ENCODE measurements at places on chromosomes 2 and 18.

- no peak for DNase-seq
These were observed 5.9 kb upstream of the XRCC5 start for GRCh38 chr2:216103213-216103612.

GRCh38 chr2:176175709-176176607 is 12.5 kb upstream of the HOXD1 start:
- no peak for DNase-seq

- no peak for DNase-seq
These were observed 17.9 kb downstream of the PLEKHA3 start for GRCh38 chr2:178498137-178498536.

- DNase-seq: no peak
These were observed 169.6 kb downstream of the ZEB2 start for GRCh38 chr2:144350151-144350802.

GRCh38 chr2:212723226-212723625 is 184.6 kb upstream of the ERBB4 start:
- DNase-seq: no peak

DNA sequence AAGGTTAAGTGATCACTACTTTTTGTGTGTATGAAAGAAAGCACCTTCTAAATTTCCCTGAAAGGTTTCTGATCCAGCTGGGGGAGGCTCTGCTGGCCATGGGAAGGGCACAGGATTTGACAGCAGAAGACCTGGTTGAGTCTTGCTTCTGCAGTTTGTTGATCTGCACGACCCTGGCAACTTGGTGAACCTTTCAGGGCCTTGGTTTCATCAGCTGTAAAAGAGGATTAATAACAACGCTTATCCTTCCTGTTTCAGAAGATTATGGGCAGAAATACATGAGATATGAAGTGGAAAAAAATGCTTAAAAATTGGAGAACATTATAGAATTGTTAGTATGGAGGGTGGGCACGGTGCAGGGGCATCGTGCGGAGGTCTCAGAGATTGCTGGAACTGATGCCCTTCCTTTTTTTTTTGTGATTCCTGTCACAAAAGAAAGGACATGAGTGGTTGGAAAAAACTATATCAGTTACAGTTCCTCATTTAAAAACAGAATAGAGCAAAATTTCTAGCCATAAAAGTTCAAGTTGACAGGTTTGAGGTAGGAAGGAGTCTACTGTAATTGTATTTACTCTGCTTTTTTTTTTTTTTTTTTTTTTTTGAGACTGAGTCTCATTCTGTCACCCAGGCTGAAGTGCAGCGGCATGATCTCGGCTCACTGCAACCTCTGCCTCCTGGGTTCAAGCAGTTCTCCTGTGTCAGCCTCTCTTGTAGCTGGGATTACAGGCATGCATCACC is 47.4 kb downstream of the MFSD6 start:
- DNase-seq: no peak

- DNase-seq: no peak
These were observed 79.5 kb upstream of the OTOF start for GRCh38 chr2:26557244-26557925.

- no peak for DNase-seq
These were observed 592.0 kb downstream of the LRRTM4 start for GRCh38 chr2:76930056-76930744.

- no peak for DNase-seq
These were observed 9.4 kb upstream of the TACR1 start for GRCh38 chr2:75208738-75209137.

DNA sequence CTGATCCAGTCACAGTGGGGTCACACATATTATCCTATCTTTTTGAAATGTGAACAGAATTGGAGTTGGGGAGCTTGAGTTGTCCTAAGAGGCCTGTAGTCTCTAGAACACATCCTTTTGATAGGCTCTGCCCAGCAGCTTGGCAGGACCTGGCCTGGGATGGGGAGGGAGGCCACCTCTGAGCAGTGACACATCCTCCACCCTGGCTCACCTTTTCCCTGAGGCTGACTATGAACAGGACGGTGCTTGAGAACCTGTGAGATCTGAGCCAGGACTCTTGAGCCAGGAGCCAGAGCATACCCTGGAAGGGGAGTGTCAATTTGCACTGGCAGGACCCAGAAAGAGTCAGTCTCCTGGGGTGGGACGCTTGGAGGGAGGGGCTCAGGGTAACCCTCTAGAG is 17.7 kb upstream of the ATP6V1B1 start:
- no peak for DNase-seq

DNA sequence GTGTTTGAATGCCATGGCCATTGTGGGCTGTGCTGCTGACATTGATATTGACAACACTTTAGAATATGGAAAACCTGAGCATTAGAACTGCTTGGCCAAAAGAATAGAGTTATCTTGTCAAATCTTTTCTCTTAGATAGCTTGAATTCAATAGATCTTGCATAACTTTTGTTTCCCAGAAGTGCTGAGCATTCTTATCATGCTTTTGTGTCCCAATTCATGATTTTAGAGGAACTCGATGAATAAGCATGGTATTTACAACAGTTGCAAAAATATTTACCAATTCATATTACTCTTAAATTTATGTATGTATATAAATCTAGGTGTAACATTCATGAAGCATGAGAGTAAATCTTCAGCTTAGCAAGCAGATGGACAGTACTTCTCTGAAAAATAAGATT is 508.0 kb downstream of the BCL11A start:
- no peak for DNase-seq

DNA sequence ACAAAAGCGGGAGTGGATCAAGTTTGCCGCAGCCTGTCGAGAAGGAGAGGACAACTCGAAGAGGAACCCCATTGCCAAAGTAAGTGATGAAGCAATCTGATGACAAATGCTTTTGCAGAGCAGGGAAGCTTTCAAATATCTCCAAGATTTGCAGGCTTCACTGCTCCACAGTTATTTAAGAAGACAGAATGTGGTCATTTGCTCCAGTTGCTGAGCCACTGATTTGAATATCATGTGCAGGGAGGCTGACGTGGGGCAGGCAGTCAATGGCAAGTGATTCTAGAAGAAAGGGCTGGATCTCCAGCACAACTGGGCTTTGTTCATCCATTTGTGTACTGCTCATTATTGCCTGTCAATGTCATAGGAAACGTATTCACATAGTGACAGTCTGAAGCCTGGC is 10.2 kb downstream of the DSG4 start:
- DNase-seq: no peak

- DNase-seq: no peak
These were observed 623.2 kb upstream of the ID2 start for GRCh38 chr2:8058652-8059051.

GRCh38 chr18:44636241-44636640 is 44.4 kb upstream of the SETBP1 start:
- no peak for DNase-seq

- no peak for DNase-seq
These were observed 40.8 kb downstream of the PID1 start for GRCh38 chr2:229230256-229230655.

- no peak for DNase-seq
These were observed 33.1 kb downstream of the EMILIN2 start for GRCh38 chr18:2879889-2880288.

GRCh38 chr2:238943338-238944067 is 95.6 kb downstream of the TWIST2 start:
- no peak for DNase-seq

GRCh38 chr18:45806226-45806625 is 19.2 kb upstream of the SIGLEC15 start:
- no peak for DNase-seq

- no peak for DNase-seq
These were observed 3.7 kb upstream of the FEV start for GRCh38 chr2:218988650-218989049.

DNA sequence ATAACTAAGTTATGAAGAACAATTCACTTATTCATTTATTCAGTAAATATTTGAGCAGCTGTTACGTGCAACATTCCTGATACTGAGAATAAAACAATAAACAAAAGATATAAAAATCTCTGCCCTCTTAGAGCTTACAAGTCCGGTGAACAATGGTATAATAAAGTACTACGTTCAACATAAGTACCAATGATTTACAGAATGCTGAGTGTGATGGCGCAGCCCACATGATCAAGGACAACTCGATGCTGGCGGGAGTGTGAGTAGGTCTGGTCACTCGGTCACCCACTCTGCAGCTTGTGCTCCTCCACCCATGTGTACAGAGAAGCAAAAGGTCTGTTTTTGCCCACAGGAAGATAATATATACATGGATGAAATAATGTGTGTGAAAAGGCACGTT is 254.3 kb downstream of the BCL11A start:
- DNase-seq: no peak

GRCh38 chr2:60899230-60899891 is 18.0 kb downstream of the REL start:
- DNase-seq: no peak

DNA sequence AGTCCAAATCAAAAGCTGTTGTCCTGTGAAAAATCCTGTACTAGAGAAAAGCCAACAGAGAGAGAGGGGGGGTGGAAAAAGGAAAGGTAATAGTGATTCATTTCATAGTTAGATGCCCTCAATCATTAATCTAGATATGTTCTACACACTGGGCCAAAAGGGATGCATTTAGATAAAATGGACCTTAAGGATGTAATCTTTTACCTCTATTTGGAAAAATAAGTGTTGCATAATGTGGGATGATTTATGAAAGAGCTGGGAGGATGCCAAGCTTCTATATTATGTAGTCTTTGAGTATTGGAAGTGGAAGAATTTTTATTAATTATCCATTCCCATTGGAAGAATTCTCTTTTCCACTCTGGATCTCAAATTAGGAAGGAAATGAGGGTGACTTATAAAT is 480.5 kb upstream of the ZEB2 start:
- DNase-seq: no peak

- DNase-seq: no peak
These were observed 82.0 kb downstream of the TMEM17 start for GRCh38 chr2:62423883-62424458.

GRCh38 chr2:168632709-168633121 is 169.7 kb upstream of the NOSTRIN start:
- no peak for DNase-seq

GRCh38 chr2:222582928-222583327 is 73.0 kb downstream of the FARSB start:
- DNase-seq: no peak

- DNase-seq: peak; percentile 7
These were observed 1.0 kb downstream of the PSTPIP2 start for GRCh38 chr18:46070815-46071652.

DNA sequence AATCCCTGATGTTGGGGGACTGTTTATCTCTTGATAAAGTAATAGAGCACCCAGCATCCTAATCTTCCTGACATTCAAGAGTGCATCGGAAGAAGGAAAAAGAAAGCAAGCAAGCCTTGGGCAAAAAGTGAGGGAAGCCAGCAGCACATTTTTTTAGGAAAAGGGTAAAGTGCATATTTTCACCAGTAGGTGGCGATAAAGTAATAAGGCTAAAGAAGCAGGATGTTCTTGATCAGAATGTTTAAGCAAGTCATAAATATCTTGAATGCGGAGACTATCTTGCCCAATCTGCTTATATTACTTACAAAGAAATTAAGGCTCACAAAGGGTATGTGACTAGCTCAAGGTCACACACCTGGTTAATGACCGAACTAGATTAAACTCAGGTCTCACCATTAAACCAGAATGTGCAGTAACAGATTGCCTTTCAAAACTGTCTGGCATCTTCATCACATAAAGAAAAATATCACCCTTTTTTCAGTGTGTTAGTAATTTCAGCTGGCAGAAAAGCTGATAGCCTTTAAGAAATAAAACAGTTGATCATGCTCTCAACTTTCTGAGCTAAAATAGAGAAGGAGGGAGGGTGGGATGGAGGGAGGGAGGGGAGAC is 83.8 kb downstream of the VIT start:
- DNase-seq: no peak

- DNase-seq: no peak
These were observed 39.4 kb downstream of the BMP10 start for GRCh38 chr2:68831686-68832232.

DNA sequence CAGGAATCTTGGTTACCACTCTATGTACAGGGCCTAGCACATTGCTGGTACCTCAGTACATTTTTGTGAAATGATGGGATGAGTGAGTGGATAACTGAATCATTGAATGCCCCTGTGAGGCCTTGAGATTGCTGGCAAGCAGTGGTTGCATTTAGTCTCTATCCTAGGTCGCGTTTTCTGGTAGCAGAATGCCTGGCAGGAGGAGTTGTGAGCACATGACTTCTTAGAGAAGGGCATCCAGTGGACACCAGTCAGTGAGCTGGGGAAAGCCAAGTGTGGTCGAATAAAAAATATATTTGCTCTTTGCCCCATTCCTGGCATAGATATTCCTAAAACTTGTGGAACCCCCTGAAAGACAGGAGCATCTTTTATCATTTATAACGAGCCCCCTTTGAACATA is 61.8 kb upstream of the SMAD2 start:
- no peak for DNase-seq

DNA sequence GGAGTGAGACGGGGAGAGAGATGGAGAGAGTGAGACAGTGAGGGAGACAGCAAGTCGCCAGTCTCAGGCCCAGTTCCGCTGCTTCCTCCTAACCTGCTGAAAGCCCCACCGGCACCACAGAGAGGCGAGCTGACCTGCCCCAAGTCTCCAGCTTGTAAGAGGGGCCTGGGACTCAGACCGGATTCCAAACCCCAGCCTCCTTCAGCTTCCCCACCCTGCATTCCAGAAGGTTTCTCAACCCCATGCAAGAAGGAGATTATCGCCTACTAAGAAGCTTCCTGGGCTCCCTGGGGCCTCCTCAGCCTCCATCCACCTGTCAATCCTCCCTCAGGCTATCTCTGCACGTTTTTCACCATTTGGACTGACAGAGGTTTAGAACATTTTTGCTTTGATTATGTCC is 173.1 kb upstream of the RAB6C start:
- DNase-seq: no peak

DNA sequence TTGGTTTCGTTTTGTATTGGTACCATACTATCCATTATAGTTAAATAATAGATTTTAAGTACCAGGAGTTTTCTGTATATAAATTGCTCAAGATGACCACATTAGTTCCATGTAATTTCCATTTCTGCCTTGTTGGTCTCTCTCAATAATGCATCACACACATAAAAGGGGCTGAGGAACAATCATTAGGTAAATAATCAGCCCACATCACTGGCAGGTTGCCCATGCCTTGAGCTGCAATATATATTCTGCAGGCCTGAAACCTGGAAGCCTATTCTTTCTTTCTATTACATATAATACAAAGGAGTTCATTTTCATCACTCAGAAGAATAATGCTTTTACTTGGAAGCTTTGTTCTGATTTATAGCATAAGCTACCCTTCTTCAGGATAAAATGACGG is 616.1 kb upstream of the PKDCC start:
- no peak for DNase-seq

GRCh38 chr2:239293775-239294430 is 106.9 kb downstream of the HDAC4 start:
- DNase-seq: peak; percentile 78

DNA sequence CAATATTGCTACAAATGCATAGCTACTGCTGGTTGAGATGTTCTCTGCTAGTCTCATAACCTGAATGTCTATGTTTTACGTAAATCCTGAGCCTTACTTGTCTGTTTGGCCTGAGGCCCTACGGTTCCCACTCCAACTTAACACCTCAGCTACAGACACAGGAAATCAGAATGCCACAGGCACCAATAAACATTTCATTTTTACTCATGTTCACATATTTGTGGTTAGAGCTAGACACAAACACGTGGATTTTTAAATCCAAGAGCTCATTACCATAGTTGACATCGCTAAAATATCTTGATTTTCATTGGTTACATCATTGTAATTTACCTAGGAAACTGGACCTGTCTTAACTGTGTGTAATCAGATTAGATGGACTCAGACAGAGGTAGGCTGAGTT is 263.8 kb upstream of the CDH19 start:
- no peak for DNase-seq

Data from CD4-positive, alpha-beta memory T cell (primary cell).